ENCODE measurements at places on chromosomes 5 and 9.

GRCh38 chr9:100579665-100580064, 1.8 kb downstream of the CAVIN4 start:
- no peak for DNase-seq

- no peak for DNase-seq
Measured at GRCh38 chr9:105712773-105713172, 18.4 kb downstream of the TMEM38B start.

- no peak for DNase-seq
Measured at GRCh38 chr5:149128023-149128875, 13.0 kb upstream of the ABLIM3 start.

- no peak for DNase-seq
Measured at GRCh38 chr5:6950250-6950649, 237.0 kb downstream of the TENT4A start.

DNA sequence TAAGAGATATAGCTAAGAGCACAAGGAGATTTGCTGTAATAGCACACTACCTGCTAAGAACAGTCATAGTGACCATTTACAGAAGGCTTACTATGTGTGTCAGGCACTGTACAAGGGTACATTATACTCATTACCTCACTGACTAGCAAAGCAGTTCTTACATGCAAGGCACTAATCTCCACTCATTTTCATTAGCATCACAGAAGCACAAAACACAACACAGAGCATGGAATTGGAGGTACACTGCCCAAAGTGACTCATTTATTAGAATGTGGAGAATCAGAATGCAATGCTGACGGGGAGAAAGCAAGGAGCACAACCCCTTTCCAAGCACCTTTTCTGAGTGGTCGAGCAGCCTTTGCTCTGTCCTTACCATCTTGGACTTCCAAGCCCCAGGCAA, 169.7 kb downstream of the ENTREP1 start:
- no peak for DNase-seq

GRCh38 chr9:36584620-36585460, 12.1 kb downstream of the MELK start:
- DNase-seq: no peak

DNA sequence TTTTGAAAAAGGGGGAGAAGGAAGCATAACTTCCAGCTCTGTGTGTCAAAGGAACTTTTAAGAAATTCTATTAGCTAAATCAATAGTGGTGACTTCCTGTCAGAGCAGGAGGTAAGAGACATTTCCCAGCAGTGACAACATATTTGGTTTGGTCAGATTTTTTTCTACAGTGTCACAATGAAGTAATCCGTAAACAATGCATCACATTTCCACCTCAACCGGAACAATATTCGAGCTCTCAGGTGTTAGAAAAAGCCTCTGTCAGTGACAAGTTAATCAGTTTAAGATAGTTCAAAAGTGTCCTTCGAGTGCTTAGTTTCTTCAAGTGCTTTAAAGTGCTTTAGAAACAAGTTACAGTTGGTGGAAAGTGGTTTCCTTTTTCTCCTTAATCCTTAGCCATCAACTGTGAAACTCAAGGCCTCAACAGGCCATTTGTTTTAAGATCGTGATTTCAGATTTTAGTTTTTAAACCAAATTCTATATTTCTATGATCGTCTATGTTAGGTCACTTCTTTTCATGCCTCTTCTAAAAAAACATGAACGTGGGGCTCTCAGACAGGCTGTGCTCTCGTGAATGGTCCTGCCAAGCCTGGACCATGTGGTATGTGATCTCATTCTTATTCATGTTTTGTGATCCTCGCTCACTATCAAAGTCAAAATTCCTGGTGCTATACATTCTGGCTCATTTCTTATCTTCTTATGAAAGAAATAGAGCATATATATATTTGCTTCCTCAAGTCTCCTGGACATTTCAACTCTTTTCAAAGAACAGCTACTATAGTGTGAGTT, 181.9 kb upstream of the HMHB1 start:
- no peak for DNase-seq

DNA sequence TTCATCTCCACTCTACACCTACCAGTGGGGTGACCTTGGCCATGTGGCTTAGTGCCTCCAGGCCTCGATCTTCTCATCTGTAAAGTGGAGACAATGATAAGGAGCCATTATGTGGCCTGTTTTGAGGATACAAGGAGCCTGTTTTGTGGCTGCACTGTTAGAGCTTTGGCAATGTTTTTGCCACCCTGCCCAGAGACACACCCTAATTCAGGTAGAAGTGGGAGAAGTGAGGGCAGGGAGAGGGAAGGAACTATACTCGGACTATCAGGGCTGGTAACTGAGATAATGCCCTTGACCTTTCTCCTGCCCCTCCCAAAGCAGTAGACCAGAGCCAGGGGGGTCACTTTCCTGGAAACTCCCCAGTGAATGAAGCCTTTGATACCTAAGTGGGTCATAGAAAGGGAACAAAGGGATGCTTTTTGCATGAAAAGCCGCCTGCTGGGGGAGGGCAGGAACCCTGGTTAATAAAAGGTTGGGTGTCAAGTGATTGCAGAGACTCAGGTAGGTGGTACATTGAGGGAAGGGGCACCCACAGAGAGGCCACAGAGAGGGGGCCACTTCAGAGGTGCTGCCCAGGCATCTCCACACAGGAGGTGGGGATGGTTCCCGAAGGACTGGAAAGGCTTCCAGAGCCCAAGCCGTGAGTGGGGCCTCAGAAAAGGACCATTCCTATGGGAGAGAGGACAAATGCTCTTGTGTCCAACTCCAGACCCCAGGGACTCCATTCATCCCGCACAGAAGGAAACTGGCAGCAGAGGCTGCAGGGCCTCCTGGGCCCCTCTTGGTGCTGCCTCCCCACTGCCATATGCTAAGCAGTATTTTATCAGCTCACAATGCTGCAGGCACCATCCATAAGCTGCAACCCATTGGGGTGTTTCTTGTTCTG, 42.3 kb upstream of the VDAC1 start:
- no peak for DNase-seq

DNA sequence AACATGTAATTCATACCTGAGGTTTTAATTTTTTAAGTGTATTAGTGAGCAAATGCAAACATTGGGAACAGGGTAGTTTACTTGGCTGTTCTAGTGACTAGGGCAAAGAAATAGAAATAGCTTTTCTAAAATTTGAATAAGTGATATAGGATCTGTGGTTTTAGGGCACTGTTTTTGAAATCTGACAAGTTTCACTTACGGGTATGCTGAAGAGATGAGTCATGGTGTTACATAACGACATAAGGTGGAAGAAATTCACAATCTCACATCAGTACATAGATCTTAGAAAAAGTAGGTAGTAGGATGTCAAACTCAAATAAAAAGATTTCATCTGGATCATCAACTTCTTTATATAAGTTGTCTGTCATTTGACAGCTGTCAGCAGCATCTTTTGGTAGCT, 772.3 kb downstream of the MAT2B start:
- no peak for DNase-seq

DNA sequence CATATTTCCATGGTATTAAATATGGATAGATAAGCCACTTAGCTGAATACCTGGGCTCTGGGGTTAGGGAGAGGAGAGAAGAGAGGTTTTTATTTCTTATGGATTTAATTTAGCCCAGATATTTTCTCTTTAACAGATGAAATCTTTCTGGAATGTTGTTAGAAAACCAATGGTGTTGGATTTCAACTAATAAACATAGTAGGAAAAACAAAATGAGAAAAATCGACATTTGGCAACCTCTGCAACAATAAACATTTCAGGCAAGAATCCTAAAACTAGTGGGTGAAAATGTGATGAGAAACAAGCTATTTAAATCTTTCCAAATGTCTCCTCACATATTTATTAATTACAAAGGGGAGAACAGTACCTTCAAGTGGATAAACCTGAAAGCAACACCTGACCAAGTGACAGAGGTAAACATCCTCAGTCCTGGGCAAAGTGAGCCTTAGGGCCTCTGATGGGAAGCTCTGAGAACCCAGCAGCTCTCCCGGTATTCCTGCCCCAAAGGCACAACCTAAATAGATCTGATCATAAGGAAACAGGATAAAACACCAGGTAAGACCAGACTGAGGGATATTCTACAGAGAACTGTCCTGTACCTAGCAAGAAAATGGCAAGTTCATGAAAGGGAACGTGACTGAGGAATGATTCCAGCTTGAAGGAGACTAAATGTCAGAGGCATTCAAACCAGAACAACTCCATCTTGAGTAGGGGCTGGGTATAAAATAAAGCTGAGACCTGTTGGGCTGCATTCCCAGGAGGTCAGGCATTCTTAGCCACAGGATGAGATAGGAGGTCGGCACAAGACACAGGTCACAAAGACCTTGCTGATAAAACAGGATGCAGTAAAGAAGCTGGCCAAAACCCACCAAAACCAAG, 163.7 kb downstream of the ESM1 start:
- DNase-seq: no peak
